Activated naive CD4-positive, alpha-beta T cell treated with anti-CD3 and anti-CD28 coated beads, Interleukin-2, amount 10 ng/mL, durations not matched to agents 7 days and 5 days (primary cell): ENCODE measurements at places on chromosomes 7 and 10.
A peak's percentile ranks its signal among the peaks of the same experiment; 100 is the strongest.

DNA sequence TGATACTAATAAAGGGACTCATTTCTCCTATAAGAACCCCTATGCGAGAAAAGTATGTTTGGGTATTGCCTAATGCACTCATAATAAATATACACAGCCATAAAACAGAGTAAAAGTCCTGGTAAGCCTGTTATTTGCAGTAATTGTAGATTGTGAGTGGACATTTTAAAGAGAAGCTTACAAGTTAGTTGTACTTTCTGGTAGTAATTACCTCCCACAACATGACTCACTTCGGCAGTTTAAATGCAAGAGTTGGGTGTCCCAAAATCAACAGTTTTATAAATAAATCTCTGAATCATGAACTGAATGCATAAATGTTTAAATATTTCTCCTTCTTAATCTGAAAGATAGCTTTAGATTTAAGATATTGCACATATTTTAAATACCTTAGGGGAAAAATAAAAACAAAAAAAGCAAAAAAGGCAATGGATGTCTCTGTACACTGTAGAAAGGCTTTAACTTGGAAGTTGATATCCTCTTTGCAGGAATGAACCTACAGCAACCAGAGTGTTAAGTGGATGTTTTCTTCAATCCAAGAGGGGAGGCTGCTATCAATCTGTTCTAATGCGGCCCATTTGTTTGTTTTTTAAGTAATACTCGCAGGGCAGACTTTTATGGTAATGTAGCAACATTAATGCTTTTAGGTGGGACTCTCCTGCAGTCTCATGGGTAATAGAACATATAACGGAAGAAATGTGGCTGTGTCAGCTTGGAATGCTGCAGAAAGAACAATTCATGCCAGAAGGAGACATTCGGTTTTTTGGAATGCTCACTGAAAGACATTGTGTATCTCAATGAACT is 57.3 kb upstream of the ZEB1 start:
- no peaks in the 10 kb centered on the region for H3K36me3 ChIP-seq
- no peaks in the 10 kb centered on the region for H3K4me1 ChIP-seq
- H3K4me3 ChIP-seq: no peak overlapping the region
- H3K27me3 ChIP-seq: peaks cover 4% of the 10 kb centered on the region
- no peak for DNase-seq
- no peak overlapping the region for H3K27ac ChIP-seq

GRCh38 chr10:4343873-4344272 is 482.1 kb upstream of the AKR1E2 start:
- no peaks in the 10 kb centered on the region for H3K36me3 ChIP-seq
- H3K4me3 ChIP-seq: no peak overlapping the region
- H3K27me3 ChIP-seq: no peaks in the 10 kb centered on the region
- H3K27ac ChIP-seq: no peak overlapping the region
- H3K4me1 ChIP-seq: no peaks in the 10 kb centered on the region

DNA sequence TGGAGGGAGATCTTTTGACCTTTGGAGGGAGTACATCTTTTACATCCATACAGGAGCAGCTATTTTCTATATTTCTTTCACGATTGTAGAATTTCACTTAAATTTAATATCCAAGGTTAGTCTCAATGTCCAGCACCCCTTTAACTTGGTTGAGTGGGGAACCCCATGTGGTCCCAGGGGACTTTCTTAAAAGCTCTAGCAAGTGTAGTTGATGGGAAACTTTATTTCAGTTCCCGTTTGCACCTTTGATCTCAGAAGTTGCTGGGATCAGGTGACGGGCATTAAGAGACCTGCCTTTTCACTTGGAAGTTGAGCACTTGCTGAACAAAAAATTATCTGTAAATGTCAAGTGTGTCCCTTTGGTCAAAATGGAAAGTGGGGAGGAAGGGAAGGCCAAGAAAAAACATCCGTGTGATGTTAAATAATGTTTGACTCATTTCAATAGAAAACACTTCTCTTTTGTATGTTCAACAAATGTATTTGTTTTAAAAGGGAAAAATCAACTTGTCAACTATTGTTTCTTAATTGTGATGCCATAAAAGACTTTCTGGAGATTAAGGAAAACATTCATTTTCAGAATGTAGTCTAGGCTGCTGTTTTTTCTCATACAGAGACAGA is 370.1 kb upstream of the GALNT17 start:
- no peak overlapping the region for H3K27ac ChIP-seq
- no peaks in the 10 kb centered on the region for H3K27me3 ChIP-seq
- no peaks in the 10 kb centered on the region for H3K36me3 ChIP-seq
- DNase-seq: no peak

GRCh38 chr7:159108941-159109652 is 35.6 kb downstream of the VIPR2 start:
- H3K4me1 ChIP-seq: peaks cover 12% of the 10 kb centered on the region
- H3K27ac ChIP-seq: no peak overlapping the region
- no peak for DNase-seq
- peaks cover 47% of the 10 kb centered on the region for H3K27me3 ChIP-seq
- no peak overlapping the region for H3K4me3 ChIP-seq

- no peak overlapping the region for H3K27ac ChIP-seq
- H3K4me3 ChIP-seq: no peak overlapping the region
- DNase-seq: no peak
- H3K4me1 ChIP-seq: peaks cover 61% of the 10 kb centered on the region
- no peaks in the 10 kb centered on the region for H3K27me3 ChIP-seq
- H3K36me3 ChIP-seq: peaks cover 41% of the 10 kb centered on the region
Measured at GRCh38 chr7:43659549-43659896, 69.8 kb downstream of the COA1 start.

DNA sequence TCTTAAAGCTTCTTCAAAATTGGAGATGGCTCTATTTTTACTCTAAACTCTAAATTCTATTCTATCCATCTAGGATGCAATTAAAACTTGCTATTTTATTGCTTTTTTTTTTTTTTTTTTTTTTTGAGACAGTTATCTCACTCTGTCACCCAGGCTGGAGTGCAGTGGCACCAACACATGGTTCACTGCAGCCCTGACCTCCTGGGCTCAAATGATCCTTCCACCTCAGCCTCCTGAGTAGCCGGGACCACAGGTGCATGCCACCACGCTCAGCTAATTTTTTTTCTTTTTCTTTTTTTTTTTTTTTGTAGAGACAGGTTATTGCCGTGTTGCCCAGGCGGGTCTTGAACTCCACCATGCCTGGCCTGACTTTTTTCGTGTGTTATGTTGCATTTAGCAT is 41.2 kb downstream of the DNAJC1 start:
- no peaks in the 10 kb centered on the region for H3K27me3 ChIP-seq
- H3K27ac ChIP-seq: no peak overlapping the region
- no peak for DNase-seq
- no peaks in the 10 kb centered on the region for H3K4me1 ChIP-seq
- no peak overlapping the region for H3K4me3 ChIP-seq

- H3K36me3 ChIP-seq: peaks cover 10% of the 10 kb centered on the region
- DNase-seq: peak; percentile 66
- H3K4me1 ChIP-seq: peaks cover 38% of the 10 kb centered on the region
- H3K27ac ChIP-seq: peak overlapping the region; percentile 93
Measured at GRCh38 chr7:140475747-140476333, 3.5 kb downstream of the MKRN1 start.

- H3K27me3 ChIP-seq: peaks cover 39% of the 10 kb centered on the region
- H3K4me3 ChIP-seq: peak within 1 kb of the TSS; percentile 64
- peak; percentile 39 for DNase-seq
- H3K36me3 ChIP-seq: no peaks in the 10 kb centered on the region
Measured at GRCh38 chr7:20330239-20330927, at the start of gene ITGB8. Gene ITGB8, plus strand, starts transcription at chr7:20330900. Its CDS starts 907 bp downstream, at chr7:20331807.

DNA sequence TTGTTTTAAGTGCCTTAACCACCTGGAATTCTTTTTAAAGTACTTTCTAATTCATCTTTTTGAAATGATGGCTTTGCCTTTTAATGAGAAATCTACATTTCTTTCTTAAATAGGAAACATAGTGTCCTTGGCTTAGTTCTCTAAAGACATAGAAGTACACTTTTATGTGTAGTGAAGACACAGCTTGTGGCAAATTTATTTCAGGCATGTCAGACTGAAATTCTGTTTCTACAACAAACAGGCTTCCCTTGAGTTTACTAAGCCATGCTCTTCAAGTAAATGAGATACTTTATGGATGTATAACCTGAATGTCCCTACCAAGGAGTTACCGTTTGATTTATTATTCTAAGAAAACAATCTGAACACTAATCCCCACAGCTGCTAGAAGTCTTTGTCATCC is 136.9 kb upstream of the MAGI2 start:
- DNase-seq: no peak
- H3K4me3 ChIP-seq: no peak overlapping the region
- H3K27ac ChIP-seq: no peak overlapping the region
- no peaks in the 10 kb centered on the region for H3K27me3 ChIP-seq
- no peaks in the 10 kb centered on the region for H3K4me1 ChIP-seq
- H3K36me3 ChIP-seq: no peaks in the 10 kb centered on the region

DNA sequence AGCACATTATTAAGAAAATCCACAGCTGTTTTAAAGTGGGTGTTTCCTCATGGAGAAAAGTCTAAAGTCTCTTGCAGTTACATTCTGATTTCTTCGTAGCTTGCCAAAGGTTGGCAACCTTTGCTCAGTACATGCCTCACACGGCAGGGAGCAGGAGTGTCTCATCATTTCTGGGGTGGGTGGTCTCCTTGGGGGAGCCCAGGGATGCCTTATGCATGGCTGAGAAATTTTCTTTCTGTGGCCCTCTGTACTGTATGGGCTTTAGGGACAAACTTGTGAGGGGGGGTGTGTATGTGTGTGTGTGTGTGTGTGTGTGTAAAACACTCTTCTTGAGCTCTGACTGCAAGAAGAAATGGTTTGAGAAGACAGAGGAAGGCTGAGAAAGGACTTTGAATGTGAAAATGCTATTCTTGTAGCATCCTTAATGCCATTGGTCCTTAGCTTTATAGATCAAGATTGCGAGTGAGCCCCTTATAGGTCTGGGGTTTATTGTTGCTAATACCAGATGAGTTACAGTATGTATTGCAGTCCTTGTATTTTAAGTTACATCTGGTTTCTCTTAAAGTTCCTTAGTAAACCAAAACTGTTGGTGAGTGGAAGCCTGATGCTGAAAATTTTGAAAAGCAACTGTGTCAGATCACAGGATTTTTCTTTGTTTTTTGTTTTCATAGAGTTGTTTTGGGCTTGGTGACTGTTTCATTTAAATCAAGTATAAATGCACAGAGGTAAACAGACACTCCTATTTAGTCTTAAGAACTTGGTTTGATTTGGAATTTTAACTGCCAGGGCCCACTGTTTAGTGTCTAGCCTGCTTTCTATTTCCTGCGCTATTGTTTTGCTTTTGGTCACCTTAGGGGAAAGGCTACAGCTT is 242.0 kb downstream of the BICC1 start:
- H3K4me1 ChIP-seq: no peaks in the 10 kb centered on the region
- H3K27me3 ChIP-seq: no peaks in the 10 kb centered on the region
- no peak overlapping the region for H3K27ac ChIP-seq
- no peak for DNase-seq
- no peaks in the 10 kb centered on the region for H3K36me3 ChIP-seq
- no peak overlapping the region for H3K4me3 ChIP-seq

- peaks cover 36% of the 10 kb centered on the region for H3K36me3 ChIP-seq
- peaks cover 75% of the 10 kb centered on the region for H3K4me1 ChIP-seq
- H3K4me3 ChIP-seq: no peak overlapping the region
- H3K27me3 ChIP-seq: no peaks in the 10 kb centered on the region
- DNase-seq: no peak
Measured at GRCh38 chr7:30470771-30471170, 7.8 kb downstream of the NOD1 start.

DNA sequence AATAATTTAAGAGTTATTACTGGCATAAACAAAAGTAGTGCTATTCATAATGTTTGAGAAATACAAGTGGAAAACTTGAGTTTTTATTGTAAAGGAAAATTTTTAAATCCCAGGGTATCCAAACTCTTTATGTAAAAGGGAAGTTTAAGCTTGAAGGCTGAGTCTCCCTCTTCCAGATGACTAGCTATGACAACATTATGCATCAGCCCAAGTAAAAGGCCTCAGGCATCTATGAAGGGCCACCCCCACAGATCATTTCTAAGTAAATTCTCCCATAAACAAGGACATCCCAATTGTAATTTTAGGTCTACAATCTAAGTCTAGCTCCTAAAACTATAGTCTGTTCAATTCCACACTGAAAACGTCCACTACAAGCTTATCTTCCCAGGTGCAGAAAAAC is 166.2 kb upstream of the STEAP1 start:
- no peak overlapping the region for H3K4me3 ChIP-seq
- no peak overlapping the region for H3K27ac ChIP-seq
- no peaks in the 10 kb centered on the region for H3K27me3 ChIP-seq
- no peak for DNase-seq
- H3K4me1 ChIP-seq: no peaks in the 10 kb centered on the region
- no peaks in the 10 kb centered on the region for H3K36me3 ChIP-seq

GRCh38 chr7:1675673-1676549 is 5.8 kb downstream of the ELFN1 start:
- H3K4me3 ChIP-seq: no peak overlapping the region
- no peaks in the 10 kb centered on the region for H3K4me1 ChIP-seq
- DNase-seq: peak; percentile 18
- H3K36me3 ChIP-seq: no peaks in the 10 kb centered on the region

- peak overlapping the region; percentile 81 for H3K27ac ChIP-seq
- no peak overlapping the region for H3K4me3 ChIP-seq
- DNase-seq: no peak
- peaks cover 26% of the 10 kb centered on the region for H3K4me1 ChIP-seq
- no peaks in the 10 kb centered on the region for H3K27me3 ChIP-seq
Measured at GRCh38 chr10:102795453-102796406, 41.5 kb downstream of the CYP17A1 start.

GRCh38 chr7:110771717-110772116 is 319.2 kb upstream of the LRRN3 start:
- no peaks in the 10 kb centered on the region for H3K36me3 ChIP-seq
- no peak for DNase-seq
- H3K27ac ChIP-seq: no peak overlapping the region
- H3K4me1 ChIP-seq: peaks cover 7% of the 10 kb centered on the region
- H3K4me3 ChIP-seq: no peak overlapping the region

GRCh38 chr10:101489355-101489754 is 98.7 kb downstream of the POLL start:
- peaks cover 10% of the 10 kb centered on the region for H3K4me1 ChIP-seq
- no peak overlapping the region for H3K4me3 ChIP-seq
- H3K27ac ChIP-seq: no peak overlapping the region
- no peaks in the 10 kb centered on the region for H3K27me3 ChIP-seq
- H3K36me3 ChIP-seq: no peaks in the 10 kb centered on the region

DNA sequence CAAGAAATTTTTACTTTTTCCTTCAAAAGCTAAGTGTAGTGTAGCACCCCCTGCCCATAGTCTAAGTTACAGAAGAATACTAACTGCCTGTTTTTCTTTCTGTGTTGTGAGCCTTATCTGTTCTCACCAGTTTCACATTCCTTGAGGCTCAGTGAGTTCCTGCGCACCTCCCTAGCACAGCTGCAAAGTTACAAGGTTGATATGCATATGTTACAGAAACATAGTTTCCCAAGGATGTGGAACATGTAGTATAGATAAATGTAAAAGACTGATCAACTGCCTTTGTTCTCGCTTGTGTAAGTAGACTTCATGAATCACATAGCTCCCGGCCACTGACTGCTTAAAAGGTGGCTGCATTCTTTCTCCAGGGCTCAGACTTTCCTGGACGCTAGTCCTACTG is 6.7 kb upstream of the ZNF33B start:
- no peak overlapping the region for H3K27ac ChIP-seq
- H3K27me3 ChIP-seq: no peaks in the 10 kb centered on the region
- DNase-seq: no peak
- H3K4me3 ChIP-seq: no peak overlapping the region
